ENCODE measurements at places on chromosomes 5 and 9. TPM values are rescaled to one million over a fixed set of nuclear protein-coding genes. Genes with fewer than 3 reads are reported as not detected.

The ANKRD55 gene
- not detected for total RNA-seq

The PCDHA6 gene
- total RNA-seq, result not detected

The NRARP gene
- total RNA-seq, result 1.0 TPM

DNA sequence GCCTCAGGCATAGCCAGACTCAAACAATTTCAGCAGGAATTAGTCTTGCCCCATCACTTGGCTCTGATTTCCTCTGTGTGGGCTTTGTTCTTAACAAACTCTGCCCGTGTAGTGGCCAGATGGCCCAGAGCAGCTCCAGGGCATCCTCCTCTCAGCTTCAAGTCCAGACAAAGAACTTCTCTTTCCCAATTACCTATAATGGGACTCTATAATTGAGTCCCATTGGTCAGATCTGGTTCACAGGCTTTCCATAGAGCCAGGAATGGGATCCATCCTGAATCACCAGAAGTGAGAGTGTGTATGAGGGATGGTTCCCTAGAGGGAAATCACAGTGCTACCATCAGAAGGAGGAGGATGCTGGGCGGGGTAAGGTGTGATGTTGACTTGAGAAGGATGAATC lies 515.8 kb downstream of the KIF4B start:
- no peaks in the 10 kb centered on the region for H3K27me3 ChIP-seq
- no peak overlapping the region for H3K4me3 ChIP-seq
- no peak overlapping the region for H3K27ac ChIP-seq
- H3K36me3 ChIP-seq, result no peaks in the 10 kb centered on the region
- no peak for DNase-seq
- no peaks in the 10 kb centered on the region for H3K4me1 ChIP-seq

DNA sequence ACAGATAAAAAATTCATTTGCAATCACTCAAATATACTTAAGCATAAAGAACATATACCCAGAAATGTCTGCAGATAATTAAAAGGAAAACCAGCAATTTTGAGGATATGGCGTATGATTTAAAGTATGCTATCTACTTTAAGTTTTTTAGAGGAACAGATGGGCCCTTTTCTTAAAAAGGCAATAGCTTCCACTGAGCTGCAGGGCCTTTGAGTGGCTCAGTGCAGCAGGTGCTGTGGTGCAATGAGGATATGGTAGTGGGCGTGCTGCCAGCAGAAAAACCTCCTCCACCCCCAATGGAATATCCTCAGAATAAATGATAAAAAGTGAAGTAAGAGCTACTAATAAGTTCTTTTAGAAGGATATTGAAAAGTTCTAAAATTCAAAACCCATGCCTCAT lies 814.5 kb downstream of the MTRR start:
- H3K36me3 ChIP-seq, result no peaks in the 10 kb centered on the region
- no peak overlapping the region for H3K4me3 ChIP-seq
- no peaks in the 10 kb centered on the region for H3K27me3 ChIP-seq
- peak; percentile 28 for DNase-seq
